ENCODE measurements at places on chromosomes 1 and 21. TPM values are rescaled to one million over a fixed set of nuclear protein-coding genes. Genes with fewer than 3 reads are reported as not detected.

Gene SH3BGRL3
- 15.8 TPM for total RNA-seq

Gene ERICH3
- total RNA-seq: not detected

Gene ADORA1
- 0.51 TPM for total RNA-seq

Gene PTGFR
- total RNA-seq: 0.33 TPM

Gene KCNA3
- not detected for total RNA-seq

Gene TSACC
- not detected for total RNA-seq

Gene CCDC30
- total RNA-seq: 1.8 TPM

Gene PROK1
- total RNA-seq: not detected

Gene RXRG
- total RNA-seq: not detected

Gene TSPAN1
- 116 TPM for total RNA-seq

DNA sequence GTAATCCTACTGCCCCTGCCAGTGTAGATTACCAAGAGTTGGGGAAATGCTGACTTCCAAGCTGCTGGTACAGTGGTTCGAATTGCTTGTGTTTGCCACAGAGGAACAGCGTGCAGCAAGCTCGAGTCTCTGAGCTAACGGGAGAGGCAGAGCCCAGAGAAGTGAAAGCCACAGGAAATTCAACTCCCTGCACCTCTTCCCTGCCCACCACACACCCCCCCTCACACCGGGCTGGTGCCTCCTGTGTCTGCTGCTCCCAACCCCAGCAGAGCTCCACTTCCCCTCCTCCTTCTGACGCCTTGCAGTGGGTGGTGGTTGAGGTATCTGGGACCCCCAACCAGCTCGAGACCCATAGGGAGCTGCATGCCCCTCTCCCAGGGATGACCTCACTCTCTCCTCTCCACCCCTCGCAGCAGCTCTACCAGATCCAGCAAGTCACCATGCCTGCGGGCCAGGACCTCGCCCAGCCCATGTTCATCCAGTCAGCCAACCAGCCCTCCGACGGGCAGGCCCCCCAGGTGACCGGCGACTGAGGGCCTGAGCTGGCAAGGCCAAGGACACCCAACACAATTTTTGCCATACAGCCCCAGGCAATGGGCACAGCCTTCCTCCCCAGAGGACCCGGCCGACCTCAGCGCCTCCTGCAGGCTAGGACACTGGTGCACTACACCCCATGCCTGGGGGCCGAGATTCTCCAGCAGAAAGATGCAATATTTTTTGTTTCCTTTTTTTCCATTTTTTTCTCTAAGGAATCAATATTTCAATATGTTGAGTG lies 13.1 kb upstream of the KCNQ4 start:
- no peak for DNase-seq

- no peak for DNase-seq
These were observed 14.8 kb upstream of the LSS start for GRCh38 chr21:46243325-46243724.

DNA sequence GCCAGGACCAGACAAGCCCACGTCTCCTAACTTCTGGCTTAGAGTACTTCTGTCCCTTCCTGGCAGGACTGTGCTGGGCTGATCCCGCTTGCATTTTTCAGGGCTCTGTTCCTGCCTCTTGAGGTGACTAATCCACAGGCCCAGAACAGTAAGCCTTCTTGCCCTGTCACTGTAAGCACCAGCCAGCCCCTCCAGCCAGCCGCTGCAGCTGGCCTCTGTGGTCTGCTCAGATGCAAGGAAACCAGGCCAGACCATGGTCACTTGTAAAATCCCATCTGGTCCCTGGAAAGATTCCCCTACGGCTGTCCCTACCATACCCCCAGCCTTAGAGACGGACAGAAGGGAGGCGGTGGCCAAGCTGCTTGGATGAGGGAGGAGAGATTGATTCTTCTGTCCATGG lies 74.2 kb downstream of the KIRREL1 start:
- DNase-seq: no peak

- DNase-seq: no peak
These were observed 110.1 kb downstream of the TRABD2B start for GRCh38 chr1:47887060-47887459.

DNA sequence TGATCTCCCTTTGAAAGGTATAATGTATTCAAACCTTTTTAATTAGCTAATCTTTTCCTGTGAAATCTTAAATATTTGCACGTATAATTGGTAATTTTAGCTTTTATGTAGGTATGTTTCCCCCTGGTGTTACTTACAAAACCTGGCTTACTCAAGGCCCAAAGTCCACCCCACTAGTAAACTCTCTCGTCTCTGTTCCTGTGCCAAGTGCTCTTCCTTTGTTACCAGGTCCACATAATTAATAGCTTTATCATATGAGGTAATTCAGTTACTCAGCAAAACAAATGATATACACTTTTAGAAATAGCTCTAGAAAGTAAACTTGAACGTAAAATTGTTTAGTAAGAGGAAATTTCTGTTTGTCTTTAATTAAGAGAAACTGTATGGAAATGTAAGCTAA lies 36.7 kb downstream of the NFIA start:
- no peak for DNase-seq

- no peak for DNase-seq
These were observed 57.3 kb downstream of the SERBP1 start for GRCh38 chr1:67372898-67373297.

GRCh38 chr1:58927722-58928085 lies 143.9 kb upstream of the JUN start:
- peak; percentile 67 for DNase-seq

GRCh38 chr1:121417325-121417923 lies 232.6 kb downstream of the SRGAP2C start:
- peak; percentile 72 for DNase-seq

GRCh38 chr1:109632671-109633346 lies 13.2 kb downstream of the AMPD2 start:
- no peak for DNase-seq

- no peak for DNase-seq
These were observed 76.7 kb upstream of the CASZ1 start for GRCh38 chr1:10873189-10873588.

- DNase-seq: no peak
These were observed 72.7 kb upstream of the LYST start for GRCh38 chr1:235939480-235939775.

GRCh38 chr1:228454238-228454637 lies 32.9 kb upstream of the RNF187 start:
- no peak for DNase-seq

- peak; percentile 70 for DNase-seq
These were observed 71.8 kb downstream of the DISP3 start for GRCh38 chr1:11550664-11551283.

DNA sequence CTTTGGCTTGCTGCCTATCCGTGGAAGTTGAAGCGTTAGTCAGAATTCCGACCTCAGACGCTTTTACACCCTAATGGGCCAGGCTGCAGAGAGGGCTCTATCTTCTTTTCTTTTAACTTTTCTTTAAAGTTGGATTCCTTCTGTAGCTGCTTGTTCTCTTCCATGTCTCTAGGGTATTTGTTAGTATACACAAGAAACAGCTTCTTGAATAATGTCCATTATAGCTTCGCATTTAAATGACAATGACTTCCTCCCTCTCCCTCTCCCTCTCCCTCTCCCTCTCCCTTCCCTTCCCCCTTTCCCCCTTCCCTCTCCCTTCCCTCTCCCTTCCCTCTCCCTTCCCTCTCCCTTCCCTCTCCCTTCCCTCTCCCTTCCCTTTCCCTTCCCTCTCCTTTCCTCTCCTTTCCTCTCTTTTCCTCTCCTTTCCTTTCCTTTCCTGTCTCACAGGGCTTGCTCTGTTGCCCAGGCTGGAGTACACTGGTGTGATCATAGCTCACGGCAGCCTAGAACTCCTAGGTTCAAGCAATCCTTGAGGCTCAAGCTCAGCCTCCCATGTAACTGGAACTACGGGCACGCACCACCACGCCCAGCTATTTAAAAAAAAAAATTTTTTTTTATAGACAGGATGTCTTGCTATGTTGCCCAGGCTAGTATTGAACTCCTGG lies 33.0 kb downstream of the RIPPLY3 start:
- DNase-seq: no peak

DNA sequence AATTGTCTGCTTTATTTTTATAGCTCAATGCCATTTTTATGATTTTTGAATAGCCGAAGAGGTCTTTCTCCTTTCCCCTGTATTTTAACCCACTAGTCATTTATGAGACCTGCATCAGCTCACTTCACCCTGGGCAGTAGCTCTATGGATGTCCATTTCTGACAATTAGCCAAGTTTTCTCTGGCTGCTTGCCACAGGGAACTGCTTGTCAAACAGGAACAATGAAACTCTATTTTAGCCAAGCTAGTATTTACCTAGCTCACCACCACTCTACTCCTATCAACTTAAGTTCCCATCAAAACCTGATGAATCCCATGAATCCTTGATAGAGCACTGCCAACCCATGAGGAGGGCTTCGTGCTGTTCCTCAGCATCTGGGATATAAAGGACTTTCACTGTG lies 406.7 kb downstream of the RWDD3 start:
- peak; percentile 37 for DNase-seq

- DNase-seq: no peak
These were observed 164.8 kb downstream of the PPIAL4G start for GRCh38 chr1:148318123-148318903.

GRCh38 chr1:200496937-200497336 lies 87.1 kb upstream of the ZNF281 start:
- DNase-seq: no peak

DNA sequence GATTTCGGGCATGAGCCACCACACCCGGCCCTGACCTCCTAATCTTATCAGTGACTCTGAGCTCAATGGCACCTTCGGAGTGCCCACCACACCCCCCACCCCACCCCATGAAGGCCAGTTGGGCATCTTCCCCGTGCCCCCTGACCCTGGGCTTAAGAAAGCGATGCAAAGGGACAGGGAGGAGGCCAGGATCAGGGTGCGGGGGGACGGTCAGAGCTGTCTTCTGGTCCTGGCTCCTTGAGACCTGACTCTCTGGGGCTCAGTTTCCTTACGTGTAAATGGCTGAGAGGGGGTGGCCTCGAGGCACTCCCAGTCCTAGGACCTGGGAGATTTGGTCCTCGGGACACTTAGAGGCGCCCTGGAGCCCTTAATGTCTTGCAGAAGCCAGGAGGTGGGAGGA lies 103.9 kb upstream of the VAMP3 start:
- no peak for DNase-seq

GRCh38 chr1:61173118-61173517 lies 90.8 kb downstream of the NFIA start:
- DNase-seq: no peak

DNA sequence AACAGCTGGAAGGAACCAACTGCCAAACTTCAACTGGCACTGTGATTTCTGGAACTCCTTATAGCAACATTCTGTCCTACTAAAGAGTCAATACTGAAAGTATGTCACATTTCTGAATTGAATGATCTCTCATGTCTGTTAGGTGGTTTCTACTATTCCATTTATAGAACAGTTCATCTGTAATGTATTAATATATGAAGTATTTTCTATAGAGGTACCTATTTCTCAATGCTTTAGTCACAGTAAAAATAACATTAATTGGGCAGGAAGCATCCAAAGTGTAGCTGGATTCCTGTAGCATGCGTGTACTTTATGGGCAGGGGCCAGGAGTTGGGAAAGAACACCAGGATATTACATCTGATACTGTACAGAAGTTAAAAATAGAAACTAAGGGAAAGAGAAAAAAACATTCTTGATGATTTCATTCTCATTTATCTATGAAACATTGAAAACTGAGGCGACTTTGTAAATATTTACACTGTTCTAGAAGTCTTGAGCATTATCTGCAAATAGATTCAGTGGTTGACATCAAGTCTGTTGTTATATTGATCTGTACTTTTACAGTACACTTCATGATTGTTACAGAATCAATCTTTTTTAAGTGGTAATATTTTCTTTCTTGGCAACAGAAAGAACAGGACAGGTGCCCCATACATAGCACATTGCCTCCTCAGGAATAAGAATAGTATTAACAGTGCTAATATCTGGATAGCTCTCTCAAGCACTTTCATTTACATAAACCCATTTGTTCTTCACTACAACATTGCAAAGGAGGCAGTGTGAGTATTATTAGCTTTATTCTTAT lies 6.2 kb upstream of the ZNF281 start:
- peak; percentile 94 for DNase-seq
